ENCODE measurements at places on chromosomes 6 and 20.

- H3K27me3 ChIP-seq = peaks cover 4% of the 10 kb centered on the region
- no peak overlapping the region for H3K27ac ChIP-seq
- no peak for DNase-seq
- no peak overlapping the region for H3K4me3 ChIP-seq
Measured at GRCh38 chr6:126143761-126144251, 157.5 kb downstream of the TRMT11 start.

- no peaks in the 10 kb centered on the region for H3K4me1 ChIP-seq
- H3K27me3 ChIP-seq = no peaks in the 10 kb centered on the region
- no peak overlapping the region for H3K27ac ChIP-seq
Measured at GRCh38 chr6:125866433-125866832, 75.7 kb downstream of the NCOA7 start.

GRCh38 chr6:131923356-131923755 lies 27.8 kb downstream of the CCN2 start:
- no peaks in the 10 kb centered on the region for H3K36me3 ChIP-seq
- peaks cover 4% of the 10 kb centered on the region for H3K4me1 ChIP-seq
- DNase-seq = peak; percentile 27
- no peak overlapping the region for H3K4me3 ChIP-seq
- H3K27ac ChIP-seq = no peak overlapping the region

DNA sequence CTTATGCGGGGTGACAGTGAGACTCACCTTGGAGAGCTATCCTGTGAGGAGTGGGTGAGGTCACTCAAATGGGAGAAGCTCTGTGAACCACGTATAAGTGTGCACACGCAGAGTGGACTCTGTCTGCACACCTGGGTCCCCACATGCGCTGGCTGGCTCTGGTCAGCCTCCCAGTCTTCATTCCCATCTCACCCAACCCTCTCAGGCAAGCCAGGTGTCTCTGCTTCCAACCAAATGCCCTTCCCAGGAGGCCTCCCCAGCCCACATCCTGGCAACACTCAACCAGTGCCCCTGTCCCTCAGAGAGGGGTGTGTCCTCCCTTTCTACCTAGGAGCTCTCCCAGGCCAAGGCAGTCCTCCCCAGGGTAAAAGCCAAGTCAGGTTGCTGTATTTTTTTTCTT lies 8.0 kb upstream of the PI16 start:
- no peaks in the 10 kb centered on the region for H3K36me3 ChIP-seq
- no peak for DNase-seq
- no peak overlapping the region for H3K4me3 ChIP-seq
- H3K27me3 ChIP-seq = peaks cover 18% of the 10 kb centered on the region
- peaks cover 26% of the 10 kb centered on the region for H3K4me1 ChIP-seq
- H3K27ac ChIP-seq = no peak overlapping the region

- H3K36me3 ChIP-seq = no peaks in the 10 kb centered on the region
- peaks cover 25% of the 10 kb centered on the region for H3K4me1 ChIP-seq
- H3K27me3 ChIP-seq = peaks cover 1% of the 10 kb centered on the region
Measured at GRCh38 chr6:44076356-44077213, 50.7 kb downstream of the MRPL14 start.

- H3K4me1 ChIP-seq = no peaks in the 10 kb centered on the region
- H3K27me3 ChIP-seq = no peaks in the 10 kb centered on the region
- H3K27ac ChIP-seq = no peak overlapping the region
- no peak for DNase-seq
- H3K36me3 ChIP-seq = peaks cover 25% of the 10 kb centered on the region
Measured at GRCh38 chr6:145890422-145890821, 73.7 kb downstream of the SHPRH start.

DNA sequence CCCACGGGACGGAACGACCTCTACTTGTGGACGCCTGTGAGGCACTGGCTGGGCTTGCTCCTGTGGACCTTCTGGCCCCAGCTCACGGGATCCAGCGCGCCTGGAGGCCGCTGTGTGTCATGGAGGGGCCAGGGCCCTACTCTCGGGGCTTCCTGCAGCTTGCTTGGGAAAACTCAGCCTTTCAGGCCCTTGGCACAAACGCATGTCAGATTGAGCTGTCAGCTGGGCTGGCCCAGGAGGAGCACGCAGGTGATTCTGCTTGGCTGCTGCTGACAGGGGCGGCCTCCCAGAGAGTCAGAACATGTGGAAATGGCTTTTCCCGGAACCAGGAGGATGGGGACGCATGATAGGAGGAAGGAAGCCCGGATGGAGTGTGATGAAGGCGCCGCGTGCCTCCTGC lies 39.7 kb downstream of the TMEM181 start:
- no peak overlapping the region for H3K4me3 ChIP-seq
- H3K4me1 ChIP-seq = peaks cover 6% of the 10 kb centered on the region
- H3K27ac ChIP-seq = no peak overlapping the region
- H3K27me3 ChIP-seq = no peaks in the 10 kb centered on the region
- DNase-seq = no peak

GRCh38 chr6:90397929-90398674 lies 101.5 kb upstream of the BACH2 start:
- H3K27me3 ChIP-seq = no peaks in the 10 kb centered on the region
- peak overlapping the region; percentile 60 for H3K4me3 ChIP-seq
- H3K27ac ChIP-seq = peak overlapping the region; percentile 96
- peak; percentile 82 for DNase-seq

DNA sequence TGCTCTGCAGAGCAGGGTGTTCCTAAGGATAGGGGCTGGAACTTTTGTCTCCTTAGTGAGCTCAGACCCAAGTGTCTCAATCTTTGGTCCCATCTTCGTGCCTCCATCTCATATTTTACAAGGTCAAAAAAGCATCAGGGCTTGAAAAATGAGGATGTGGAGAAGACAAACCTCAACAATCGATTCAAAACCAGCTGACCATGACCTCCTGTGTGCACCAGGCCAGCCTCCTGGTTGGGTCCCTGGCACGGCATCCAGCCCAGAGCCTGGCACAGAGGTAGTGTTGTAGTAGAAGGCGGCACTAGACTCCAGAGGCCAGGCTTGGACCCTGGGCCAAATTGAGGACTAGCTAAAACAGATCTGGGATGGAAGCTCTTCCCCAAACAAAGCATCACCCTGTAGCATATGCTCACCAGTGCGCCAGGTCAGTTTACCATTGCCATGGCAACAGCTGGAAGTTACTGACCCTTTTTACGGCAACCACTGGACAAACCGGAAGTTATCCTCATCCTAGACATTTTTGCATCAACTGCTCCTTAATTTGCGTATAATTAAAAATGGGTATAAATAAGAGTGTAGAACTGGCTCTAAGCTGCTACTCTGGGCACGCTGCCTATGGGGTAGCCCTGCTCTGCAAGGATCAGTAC lies 69.3 kb upstream of the BLCAP start:
- H3K4me3 ChIP-seq = no peak overlapping the region
- H3K27me3 ChIP-seq = peaks cover 15% of the 10 kb centered on the region
- DNase-seq = no peak
- no peak overlapping the region for H3K27ac ChIP-seq
- H3K4me1 ChIP-seq = no peaks in the 10 kb centered on the region
- H3K36me3 ChIP-seq = no peaks in the 10 kb centered on the region

- H3K4me3 ChIP-seq = no peak overlapping the region
- peaks cover 12% of the 10 kb centered on the region for H3K4me1 ChIP-seq
- H3K36me3 ChIP-seq = no peaks in the 10 kb centered on the region
- peaks cover 36% of the 10 kb centered on the region for H3K27me3 ChIP-seq
- H3K27ac ChIP-seq = no peak overlapping the region
Measured at GRCh38 chr6:121434037-121434770, 1.2 kb upstream of the GJA1 start.

DNA sequence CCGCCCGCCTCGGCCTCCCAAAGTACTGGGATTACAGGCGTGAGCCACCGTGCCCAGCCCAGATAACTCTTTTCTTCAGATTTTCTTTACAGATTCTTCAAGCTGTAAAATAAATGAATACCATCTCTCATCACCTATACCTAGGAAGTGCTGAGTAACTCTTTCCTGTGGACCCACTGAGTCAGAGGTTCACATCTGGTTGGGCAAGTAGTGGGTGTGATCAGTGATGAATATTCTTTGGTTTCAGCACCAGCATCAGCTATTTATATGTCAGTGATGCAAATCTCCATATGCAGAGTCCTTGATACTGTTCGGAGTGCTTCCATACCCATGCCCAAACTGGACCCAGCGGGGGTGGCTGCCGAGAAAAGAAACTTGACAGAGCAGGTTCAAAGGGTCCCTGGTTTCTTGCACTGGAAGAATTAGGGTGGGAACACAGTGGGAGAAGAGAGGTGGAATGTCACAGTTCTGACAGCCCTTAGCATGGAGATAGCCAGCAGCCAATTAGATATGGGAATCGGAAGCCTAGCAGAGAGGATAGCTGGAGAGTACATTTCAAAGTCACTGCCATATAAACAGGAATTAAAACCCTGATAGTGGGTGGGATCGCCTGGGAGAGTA lies 64.9 kb upstream of the DDR1 start:
- DNase-seq = no peak
- peaks cover 50% of the 10 kb centered on the region for H3K36me3 ChIP-seq
- H3K27me3 ChIP-seq = no peaks in the 10 kb centered on the region
- peaks cover 64% of the 10 kb centered on the region for H3K4me1 ChIP-seq

GRCh38 chr6:5248302-5249098 lies 12.2 kb downstream of the LYRM4 start:
- H3K4me1 ChIP-seq = peaks cover 2% of the 10 kb centered on the region
- H3K27ac ChIP-seq = no peak overlapping the region
- no peak overlapping the region for H3K4me3 ChIP-seq
- no peak for DNase-seq
- H3K36me3 ChIP-seq = peaks cover 26% of the 10 kb centered on the region

GRCh38 chr20:4325548-4326187 lies 310.3 kb upstream of the RNF24 start:
- no peak overlapping the region for H3K4me3 ChIP-seq
- H3K27me3 ChIP-seq = no peaks in the 10 kb centered on the region
- H3K4me1 ChIP-seq = no peaks in the 10 kb centered on the region
- no peak overlapping the region for H3K27ac ChIP-seq

Measured in activated T-helper 2 cell treated with anti-CD3 and anti-CD28 coated beads, Interferon-gamma antibody, Interleukin-2, Interleukin-4, amounts not matched to agents 10 μg/mL and 5 μg/mL and 100 μg/mL, durations not matched to agents 14 hours and 24 hours and 36 hours (primary cell).